ENCODE measurements at places on chromosomes 2 and 18.

- DNase-seq, result no peak
Observed at GRCh38 chr2:74415762-74416395, 5.5 kb downstream of the C2orf81 start.

GRCh38 chr18:48106976-48107781 lies 176.7 kb upstream of the SMAD2 start:
- DNase-seq, result no peak

DNA sequence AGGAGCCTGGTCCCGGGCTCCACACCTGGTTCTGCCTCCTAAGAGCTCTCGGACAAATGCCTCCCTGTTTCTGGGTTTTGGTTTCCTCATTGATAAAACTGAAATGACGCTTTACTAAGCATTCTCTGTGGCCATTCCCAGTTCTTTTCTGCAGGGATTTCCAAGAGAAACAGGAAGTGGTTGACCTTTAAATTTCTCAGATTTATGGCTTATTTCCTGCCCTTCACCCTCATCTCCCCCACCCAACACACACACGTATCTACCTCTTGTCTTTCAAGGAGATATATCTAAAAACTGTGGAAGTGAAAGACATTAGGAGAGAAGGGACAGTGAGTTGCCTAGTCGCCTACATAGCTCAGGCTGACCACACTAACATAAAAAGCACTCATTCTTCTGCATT lies 53.0 kb downstream of the PIEZO2 start:
- DNase-seq, result no peak

- no peak for DNase-seq
Observed at GRCh38 chr2:163594497-163594896, 141.3 kb downstream of the FIGN start.

DNA sequence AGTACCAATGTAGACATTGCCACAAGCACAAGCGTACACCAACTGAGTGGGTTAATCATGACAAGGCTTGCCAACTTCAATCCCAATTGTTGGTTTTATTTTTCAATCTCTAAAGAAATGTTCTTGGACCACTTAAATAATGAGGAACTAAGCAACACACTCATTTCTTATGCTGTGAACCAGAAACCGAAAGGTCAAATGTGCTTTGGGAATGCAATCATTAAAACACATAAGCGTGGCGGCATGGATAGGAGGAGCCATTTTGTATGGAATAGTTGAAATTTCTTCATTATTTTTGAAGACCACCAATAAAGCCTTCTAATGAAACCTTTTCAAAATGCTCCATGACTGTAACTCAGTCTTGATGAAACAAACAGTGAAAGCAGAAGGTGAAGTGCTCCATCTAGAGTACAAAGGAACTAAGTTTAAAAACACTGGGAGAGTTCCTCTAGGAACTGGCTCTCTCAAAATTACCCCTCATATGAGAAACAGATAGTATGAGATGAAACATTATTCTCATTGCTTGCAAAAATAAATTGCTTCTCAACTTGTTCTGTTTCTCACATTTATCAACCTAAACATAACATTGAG lies 113.2 kb upstream of the CHST9 start:
- DNase-seq, result no peak

DNA sequence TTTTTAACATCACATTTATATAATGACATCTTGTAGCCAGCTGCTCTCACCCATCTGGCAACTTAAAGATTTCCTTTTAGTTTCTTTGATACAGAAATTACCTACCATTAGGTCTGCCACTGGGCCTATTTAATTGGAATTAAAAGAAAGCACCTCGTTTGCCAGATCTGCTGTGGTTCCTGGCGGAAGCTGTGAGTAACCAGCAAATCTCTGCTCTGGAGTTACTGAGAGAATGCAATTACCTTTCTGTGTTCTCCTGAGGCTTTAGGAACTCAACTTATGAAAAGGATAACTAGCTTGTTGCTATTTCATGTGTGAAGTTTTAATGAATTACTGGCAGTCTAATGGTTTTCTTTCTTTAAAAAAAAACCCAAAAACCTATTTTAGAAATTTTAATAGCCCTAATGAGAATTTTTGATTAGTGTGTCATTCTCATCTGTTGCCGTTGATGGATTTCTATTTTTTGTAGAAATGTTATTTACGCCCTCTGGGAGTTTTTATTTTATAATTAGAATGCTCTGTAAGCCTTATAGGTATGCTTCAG lies 69.7 kb upstream of the LYPD6B start:
- no peak for DNase-seq

- no peak for DNase-seq
Observed at GRCh38 chr2:178309541-178309940, 115.2 kb downstream of the OSBPL6 start.

DNA sequence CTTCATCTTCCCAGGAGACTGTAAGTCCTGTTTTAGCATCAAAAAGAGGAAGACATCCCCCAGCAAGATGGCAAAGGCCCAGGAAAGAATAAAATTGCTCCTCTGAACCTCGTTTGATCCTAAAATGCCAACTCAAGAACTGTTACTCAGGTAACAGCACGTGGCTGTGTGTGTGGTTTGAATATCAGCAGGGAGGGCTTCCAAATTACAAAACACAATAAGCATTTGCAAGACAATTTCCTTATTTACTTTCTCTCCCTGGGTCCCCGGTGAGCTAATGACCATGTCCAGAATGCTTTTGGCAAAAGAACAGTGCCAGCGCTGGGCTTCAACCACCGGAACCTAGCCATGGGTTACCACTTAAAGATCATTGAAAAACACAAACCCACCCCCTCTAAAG lies 163.6 kb downstream of the C1D start:
- no peak for DNase-seq

DNA sequence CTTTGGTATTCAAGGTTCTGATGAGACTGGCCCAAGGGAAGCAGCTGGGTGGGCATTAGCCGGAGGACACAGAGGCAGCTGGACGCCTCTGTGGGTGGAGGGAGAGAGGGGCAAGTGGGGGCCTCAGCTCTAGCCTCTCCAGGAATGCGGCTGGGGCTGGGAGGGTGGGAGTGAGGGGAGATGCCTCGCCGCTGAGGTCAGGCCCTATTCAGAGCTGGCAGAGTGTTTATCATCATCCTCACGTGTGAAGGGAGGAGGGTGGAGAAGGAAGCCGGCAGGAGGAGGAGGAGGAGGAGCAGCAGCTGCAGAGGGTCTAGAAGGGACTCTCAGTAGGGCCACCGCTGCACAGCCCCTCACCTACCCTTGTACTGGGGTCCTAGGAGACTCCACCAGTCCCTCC lies 43.1 kb downstream of the TNS1 start:
- DNase-seq, result no peak

DNA sequence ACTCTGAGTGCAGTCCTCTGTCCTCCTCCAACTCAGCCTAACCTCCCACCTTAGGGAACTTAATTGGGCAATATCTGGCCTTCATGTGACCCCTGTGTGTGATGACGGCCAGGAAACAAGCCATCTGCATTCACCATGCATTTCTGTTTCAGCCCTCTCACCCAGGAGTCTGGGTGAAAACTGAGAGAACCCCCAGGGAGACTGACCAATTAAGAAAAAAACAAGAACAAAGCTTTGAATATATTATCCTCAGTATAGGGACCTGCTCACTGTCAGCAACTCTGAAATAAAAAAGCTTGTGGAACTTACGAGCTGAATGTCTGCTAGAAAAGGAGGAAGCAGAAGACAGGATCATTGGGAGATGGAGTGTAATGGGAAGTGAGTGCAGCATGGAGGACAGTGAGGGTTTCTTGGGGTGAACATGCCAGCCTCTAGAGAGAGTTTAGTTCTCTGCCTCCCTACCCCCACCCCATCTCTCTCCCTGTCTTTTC lies 9.5 kb downstream of the MAPRE2 start:
- DNase-seq, result no peak

GRCh38 chr2:46989491-46990230 lies 74.1 kb upstream of the MCFD2 start:
- DNase-seq, result no peak

DNA sequence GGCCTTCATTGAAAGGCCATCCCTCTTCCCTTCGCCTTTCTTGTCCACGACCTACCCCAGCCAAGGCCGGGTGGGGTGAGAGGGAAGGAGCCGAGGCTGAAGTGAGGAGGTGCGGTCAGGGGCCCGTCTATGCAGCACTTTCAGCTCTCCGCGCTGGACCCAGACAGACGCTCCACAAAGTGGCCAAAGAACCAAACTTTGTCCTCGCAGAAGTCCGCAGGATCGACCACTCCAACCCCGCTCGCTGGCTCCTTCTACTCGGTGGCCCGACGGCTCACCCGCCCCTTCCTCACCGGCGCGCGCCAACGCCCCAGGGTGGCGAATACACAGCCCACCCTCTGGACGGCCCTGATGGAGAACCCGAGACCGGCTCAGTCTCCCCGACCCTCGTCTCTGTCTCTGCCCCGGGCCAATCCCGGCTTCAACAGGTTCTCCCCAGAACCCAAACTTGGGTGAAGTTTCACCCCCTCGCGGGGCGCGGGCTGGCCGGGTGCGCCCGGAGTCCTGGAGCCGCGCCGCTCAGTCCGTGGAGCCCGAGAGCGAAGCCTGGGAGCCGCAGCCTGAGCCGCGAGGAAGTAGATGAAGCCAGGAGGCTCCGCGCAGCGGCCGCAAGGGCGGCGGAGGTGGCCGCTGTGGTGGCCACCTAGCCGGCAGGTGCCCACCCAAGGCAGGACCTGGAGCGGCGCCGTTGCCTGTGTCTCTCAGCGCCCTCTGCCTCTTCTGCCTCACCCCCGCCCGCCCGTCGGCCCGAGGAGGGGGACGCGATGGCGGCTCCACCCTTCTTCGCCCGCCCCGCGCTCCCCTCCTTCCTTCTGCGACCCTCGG lies 26.7 kb upstream of the ALPP start:
- DNase-seq, result no peak

DNA sequence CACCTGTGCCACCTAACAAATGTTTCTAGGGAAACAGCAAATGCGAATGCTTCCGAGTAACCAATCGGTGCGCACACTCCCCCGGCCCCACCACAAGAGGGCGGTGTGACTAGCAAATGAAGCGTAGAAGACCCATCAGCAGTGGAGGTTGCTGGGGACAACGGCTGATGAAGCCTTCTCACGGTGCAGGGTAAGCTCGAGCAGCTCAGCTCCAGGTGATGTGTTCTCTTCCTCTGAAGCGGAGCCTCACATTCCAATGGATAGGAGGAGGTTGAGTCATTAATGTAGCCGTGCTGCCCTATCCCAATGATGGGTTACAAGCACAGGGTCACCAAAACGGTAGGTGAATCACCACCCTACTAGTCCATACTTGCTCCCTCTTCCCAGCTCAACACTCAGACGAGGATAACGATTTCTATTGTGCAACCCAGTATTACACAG lies 127.6 kb upstream of the TWIST2 start:
- DNase-seq, result peak; percentile 26

- no peak for DNase-seq
Observed at GRCh38 chr2:27796791-27797765, 25.6 kb downstream of the MRPL33 start.

DNA sequence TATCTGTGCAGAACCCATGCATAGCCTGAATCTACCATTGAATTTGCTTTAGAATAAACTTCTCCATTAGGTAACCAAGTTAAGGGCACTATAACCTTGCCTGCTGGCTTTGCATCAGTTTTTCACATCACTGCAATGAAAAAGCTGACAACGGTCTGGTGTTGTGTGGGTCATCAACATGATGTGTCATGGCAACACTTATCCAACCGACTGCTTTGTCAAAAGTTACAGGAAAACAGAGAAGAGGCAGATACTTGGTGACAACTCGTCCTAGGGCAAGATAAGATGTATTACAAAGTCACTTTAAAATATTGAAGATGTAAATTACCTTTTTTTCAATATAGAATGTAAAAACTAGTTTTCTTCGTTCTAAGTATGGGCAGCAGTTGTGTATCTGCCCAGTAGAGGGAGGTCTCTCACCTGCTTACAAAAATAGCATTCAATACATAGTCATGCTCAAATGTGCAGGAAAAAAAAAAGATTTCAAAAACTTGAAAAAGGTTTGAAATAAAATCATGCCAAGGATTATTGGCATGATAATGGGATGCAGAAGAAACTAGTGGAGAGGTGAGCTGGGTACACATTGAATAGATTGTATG lies 96.3 kb downstream of the EVA1A start:
- DNase-seq, result no peak

DNA sequence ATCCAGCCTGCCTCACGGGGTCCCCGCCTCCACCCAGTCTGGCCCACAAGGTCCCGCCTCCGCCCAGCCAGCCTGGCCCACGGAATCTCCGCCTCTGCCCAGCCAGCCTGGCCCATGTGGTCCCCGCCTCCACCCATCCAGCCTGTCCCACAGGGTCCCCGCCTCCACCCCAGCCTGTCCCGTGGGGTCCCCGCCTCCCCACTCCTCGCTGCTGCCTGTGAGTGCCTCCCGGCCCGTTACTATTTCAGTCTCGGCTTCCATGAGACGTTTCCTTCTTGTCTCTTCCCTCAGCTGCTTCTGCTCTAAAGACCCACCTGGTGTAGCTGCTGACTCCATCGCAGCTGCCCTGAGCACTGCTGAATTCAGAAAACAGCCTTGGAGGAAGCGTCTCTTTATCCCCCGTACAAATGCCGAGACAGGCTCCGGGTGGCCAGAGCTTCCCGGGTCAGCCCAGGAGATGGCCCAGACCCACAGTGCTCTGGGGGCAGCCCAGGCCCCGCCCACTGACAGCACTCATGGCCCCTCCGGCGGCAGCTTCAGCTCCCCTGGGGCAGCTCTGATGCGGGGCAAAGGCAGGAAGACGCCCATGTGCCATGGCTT lies 69.8 kb downstream of the NFATC1 start:
- no peak for DNase-seq

DNA sequence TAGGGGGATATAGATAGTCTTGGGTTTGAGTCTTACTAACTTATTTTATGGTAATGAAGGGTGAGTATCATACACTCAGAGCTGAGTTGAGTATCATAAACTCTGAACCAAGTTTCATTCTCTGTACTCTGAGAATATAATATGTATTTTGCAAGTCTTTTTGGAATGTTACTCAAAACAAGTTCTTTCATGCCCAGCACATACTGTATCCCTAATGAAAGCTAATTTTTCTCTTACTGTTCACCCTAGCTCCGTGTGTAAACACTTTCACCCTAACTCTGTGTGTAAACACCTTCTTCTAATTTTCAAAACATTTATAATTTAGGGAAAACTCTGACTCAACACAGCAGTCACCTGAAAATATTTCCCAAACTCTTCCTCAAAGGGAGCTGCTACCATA lies 29.7 kb upstream of the CHST9 start:
- DNase-seq, result no peak

- DNase-seq, result no peak
Observed at GRCh38 chr2:159157361-159158209, 128.9 kb downstream of the WDSUB1 start.

DNA sequence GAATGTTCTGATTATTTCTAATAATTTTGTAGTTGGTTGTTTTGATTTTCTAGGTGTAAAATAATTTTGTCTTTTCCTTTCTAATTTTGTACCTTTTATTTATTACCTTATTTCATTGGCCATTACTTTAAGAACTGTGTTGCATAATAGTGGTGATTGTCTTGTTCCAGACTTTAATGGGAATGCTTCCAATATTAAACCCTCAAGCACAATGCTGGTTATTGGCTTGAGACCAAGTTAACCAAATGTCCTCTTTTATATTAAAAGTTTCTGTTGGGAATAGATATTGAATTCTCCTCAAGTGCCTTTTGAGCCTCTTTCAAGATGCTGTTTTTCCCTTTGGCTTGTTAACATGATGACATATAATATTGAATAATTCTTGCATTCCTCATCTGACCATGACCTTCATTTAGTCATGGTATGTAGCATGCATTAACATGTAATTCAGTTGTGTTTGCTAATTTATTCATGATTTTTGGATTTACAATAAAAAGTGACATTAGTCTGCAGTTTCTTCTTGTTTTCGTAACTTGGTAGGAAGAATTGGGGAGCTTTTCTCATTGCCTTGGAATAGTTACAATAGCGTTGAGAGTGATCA lies 141.7 kb downstream of the DIS3L2 start:
- no peak for DNase-seq

Data from KG1 (cell line).